ENCODE measurements at places on chromosomes 11 and 22.

DNA sequence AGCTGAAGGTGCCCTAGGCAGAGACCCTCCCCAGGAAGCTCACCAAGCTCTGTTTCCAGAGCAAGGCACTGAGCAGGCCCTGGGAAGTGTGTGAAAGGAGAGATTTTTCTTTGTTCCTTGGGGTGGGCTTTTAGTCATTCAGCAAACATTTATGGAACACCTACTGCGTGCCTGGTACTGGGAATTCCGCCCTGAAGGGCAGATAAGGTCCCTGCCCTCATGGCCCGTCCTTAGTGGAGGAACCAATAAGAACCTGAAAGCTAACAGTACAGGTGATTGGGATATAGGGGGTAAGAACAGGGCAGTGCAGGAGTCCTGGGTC, 3.9 kb downstream of the TMEM134 start:
- DNase-seq = no peak

DNA sequence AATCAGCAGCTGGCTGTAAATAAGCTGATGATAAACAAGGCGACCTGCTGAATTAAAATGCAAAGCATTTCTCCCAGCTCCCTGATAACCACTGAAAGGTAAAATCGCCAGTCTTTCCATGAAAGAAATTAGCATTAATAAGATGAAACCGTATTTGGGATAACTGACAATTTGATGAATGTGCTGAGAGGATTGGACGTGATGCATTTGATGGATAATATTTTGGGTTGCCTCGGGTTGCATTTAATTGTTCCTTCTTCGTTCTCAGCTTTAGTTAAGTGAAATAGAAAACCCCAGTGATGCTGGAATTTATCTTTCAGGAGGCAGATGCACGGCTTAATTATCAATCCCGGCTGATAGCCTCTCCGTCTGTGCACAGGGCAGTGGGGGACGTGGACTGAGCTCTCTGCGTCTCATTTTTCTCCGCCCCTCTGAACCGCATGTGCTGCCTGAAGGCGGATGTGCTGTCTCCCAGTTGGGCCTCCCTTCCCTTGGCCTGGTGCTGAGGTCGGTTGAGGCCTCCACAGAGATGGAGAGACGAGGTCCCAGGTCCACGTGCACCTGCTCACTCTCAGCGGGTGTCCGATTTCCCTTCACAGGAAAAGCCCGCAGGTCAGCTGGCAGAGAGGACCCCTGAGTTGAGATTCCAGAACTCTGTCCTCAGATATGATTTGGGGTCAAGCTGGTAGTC, 846.2 kb downstream of the BRD1 start:
- DNase-seq = no peak

GRCh38 chr22:24290459-24290858, 19.8 kb downstream of the SPECC1L start:
- no peak for DNase-seq

DNA sequence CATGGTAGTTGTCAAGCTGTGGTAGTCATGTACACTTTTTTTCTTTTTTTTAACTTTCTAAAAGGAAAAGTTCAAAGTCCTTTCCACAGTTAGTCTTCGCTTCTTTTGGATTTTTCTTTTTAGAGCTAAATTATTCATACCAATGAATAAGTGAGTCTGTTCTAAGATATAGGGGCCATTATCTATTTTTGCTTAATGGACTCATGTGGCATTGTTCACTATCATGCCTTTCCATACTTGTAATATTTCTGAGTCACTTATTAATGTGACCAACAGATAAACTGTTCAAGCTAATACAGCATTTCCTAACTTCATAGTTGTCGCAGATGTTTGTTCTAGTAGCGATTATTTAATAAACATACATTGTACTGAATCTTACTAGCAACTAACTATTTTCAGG, 8.0 kb upstream of the B3GNT6 start:
- no peak for DNase-seq

DNA sequence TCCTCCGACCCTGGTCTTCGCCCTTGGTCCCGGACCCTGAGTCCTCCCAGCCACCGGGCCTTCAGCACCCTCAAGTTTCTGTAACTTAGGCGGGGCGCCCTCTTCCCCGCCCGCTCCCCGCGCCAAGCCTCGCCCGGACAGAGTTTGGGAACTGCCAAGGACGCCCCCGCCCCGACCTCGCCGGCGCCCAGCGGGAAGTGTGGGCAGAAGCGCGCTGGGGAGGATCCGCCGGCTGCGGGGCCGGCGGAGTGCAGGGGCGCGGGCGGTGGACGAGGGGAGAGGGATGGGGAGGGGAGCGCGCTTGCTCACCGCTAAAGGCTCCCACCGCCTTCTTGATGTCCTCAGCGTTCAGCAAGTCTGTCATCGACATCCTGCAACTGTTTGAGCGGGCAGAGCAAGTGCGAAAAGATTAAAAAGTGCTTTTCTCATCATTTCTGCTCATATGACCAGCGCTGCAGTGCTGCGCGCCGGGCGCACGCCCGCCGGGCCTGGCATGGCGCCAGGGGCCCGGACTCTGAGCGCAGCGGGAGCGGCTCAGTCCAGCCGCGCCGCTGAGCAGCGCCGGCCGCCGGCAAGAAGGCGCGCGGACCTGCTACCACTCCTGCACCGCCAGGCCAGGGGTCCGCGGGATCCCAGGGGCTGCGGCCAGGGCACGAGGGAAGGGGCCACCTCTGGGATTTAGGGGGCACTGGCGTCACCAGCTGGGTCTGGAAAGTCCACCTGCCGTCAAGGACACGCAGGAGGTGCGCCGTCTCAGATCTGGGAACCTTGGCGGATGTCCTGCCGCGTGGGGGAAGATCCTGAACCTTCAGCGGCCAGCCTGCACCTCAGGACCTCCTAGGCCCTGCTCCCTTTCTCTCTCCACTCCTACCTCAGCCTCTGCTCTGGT, at the start of gene PVALB:
Gene PVALB (minus strand): TSS at position 400 of the 889 bp plus-strand sequence. CDS start 30 bp downstream, at position 370.
- no peak for DNase-seq

Data from activated naive CD4-positive, alpha-beta T cell treated with anti-CD3 and anti-CD28 coated beads, Interleukin-2, amount 50 U/mL, for 72 hours (primary cell).